Heart right ventricle (tissue), 16 donors: ENCODE measurements at places on chromosomes 5 and 9. TPM values are rescaled to one million over a fixed set of nuclear protein-coding genes. Genes with fewer than 3 reads are reported as not detected.

TMEM232 gene
- total RNA-seq: 2.2 TPM

GRCh38 chr5:118185018-118185417 lies 803.3 kb downstream of the DTWD2 start:
- no peak overlapping the region for H3K27ac ChIP-seq
- no peak overlapping the region for H3K4me3 ChIP-seq
- H3K27me3 ChIP-seq: no peaks in the 10 kb centered on the region
- no peak for DNase-seq

DNA sequence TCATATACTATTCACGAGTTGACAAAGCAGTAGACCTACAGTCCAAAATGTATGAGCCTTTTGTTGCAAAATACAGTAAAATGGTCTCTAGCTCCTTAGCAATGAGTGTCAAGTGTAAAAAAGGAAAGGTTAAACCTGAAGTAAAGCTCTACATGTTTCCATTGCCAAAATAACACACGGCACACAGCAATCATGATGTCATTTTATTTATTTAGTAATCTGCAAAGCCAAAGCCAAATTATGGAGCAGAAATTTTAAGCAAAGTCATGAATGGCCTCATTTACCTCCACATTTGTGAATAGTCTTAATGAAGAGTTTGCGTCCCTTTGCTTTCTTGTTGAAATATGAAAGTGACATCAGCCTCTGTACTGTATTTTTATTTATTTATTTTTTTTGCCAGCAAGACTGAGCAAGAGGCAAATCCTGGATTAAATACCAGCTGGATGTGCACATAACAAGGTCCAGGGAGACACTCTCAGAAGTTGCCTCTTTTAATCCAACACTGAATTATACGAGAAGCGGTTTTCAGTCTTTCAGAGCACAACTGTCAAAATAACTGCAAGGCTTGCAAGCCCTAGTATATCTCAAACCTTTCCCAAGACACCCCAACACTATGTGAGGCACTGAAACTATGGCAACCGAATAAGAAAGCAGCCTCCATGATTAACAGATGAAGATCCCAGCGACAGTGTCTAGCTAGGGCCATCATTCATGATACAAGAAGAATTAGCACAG lies 9.7 kb downstream of the SEMA6A start:
- no peak overlapping the region for H3K27ac ChIP-seq
- peaks cover 9% of the 10 kb centered on the region for H3K27me3 ChIP-seq
- DNase-seq: no peak
- no peaks in the 10 kb centered on the region for H3K4me1 ChIP-seq
- H3K36me3 ChIP-seq: no peaks in the 10 kb centered on the region
- H3K4me3 ChIP-seq: no peak overlapping the region

GPR151 gene
- total RNA-seq: not detected

CSF1R gene
- 8.0 TPM for total RNA-seq

INSL4 gene
- total RNA-seq: not detected

DNA sequence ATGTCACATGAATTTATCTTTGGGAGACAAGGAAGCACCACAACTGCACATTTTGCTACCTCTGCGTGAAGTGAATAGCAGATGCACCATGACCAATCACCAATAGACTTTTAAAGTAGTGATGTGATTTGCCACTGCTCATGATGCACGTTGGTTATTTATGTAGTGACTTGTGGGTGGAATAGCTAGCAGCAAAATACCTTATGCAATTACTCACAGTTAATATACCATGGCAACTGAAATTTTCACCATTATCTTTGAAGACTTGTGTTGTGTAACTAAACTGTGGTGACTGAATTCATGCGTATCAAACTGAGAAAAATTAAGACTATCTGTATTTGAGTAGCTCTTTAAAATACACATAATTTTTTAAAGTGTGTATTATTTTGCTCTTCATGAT lies 46.2 kb upstream of the TUSC1 start:
- H3K4me1 ChIP-seq: no peaks in the 10 kb centered on the region
- H3K4me3 ChIP-seq: no peak overlapping the region
- H3K27me3 ChIP-seq: no peaks in the 10 kb centered on the region
- no peak for DNase-seq
- no peaks in the 10 kb centered on the region for H3K36me3 ChIP-seq

DNA sequence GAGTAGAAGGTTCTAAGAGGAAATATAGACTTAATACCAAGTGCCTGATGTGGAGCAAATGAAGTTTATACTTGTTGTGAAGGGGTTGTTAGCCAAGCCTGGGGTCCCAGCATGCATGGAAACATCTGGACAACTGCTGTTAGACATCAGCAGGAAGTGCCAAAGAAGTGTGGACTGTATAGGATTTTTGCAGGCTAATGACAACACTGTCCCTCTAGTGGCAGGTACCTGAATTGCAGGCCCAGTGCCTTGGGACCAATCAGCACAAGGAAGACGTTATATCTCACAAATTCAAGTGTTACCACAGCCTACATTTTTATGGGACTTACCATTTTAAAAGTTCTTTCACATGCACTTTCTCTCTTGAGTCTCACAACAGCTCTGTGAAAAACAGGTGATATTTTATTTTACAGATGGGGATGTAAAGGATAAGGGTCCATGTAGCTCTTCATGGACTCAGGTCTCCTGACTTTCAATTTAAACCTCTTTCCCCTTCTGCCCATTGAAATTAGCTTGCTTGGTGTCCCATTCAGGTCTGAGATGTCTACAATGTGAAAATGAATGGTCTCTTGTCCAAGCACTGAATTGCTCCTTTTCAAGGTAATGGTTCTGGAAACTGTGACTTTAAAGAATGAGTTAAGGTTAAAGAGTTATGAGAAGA lies 89.0 kb upstream of the MAP1B start:
- H3K27ac ChIP-seq: no peak overlapping the region
- no peaks in the 10 kb centered on the region for H3K36me3 ChIP-seq
- H3K4me3 ChIP-seq: no peak overlapping the region
- H3K4me1 ChIP-seq: peaks cover 3% of the 10 kb centered on the region
- peaks cover 6% of the 10 kb centered on the region for H3K27me3 ChIP-seq

DNA sequence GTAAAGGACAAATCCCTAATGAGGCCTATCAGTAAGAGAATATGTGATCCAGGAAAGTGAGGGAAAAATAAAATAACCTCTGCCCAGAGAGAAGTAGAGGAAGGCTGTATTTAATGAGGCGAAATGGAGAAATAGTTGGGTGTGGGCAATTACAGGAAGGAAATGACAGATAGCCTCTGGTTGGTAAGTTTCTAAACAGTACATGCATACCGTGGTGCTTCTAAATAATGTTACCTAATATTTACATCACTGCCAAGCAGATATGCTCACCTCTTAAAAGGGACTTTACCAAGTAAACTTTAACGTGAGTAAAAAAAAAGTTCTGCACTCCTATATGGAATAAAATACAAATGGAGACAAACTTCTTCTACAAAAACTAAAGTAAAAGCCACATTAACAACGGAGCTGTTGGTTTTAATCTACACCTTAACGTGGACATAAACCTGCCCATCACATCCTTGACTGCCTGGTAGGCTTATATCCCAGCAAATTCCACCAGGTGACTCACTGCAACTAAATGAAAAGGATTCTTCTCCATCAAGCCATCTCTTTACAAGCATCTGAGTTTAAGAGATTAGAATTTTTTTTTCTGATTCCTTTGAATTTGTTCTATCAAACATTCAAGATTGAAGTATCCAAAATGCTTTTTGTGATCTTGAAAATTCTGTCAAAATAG lies 12.4 kb downstream of the NFIL3 start:
- no peaks in the 10 kb centered on the region for H3K36me3 ChIP-seq
- H3K4me1 ChIP-seq: peaks cover 12% of the 10 kb centered on the region
- no peak for DNase-seq
- no peak overlapping the region for H3K4me3 ChIP-seq
- H3K27ac ChIP-seq: no peak overlapping the region
